ENCODE measurements at places on chromosomes 2 and 18.

DNA sequence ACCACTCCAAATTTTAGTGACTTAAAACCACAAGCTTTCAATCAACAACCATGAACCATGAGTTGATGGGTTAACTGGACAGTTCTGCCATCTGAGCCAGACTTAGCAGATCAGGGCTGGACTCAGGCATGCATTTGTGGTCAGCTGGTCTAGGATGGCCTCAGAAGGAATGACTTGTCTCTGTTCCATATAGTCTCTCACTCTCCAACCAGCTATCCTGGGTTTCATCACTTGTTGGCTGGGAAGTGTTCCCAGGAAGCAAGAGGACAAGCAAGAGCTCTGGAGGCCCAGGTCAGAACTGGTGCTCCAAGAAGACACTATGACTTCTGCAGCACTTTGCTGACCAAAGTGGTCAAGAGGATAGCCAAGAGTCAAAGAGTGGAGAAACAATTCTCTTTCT lies 17.5 kb upstream of the MAP3K20 start:
- no peak for DNase-seq

DNA sequence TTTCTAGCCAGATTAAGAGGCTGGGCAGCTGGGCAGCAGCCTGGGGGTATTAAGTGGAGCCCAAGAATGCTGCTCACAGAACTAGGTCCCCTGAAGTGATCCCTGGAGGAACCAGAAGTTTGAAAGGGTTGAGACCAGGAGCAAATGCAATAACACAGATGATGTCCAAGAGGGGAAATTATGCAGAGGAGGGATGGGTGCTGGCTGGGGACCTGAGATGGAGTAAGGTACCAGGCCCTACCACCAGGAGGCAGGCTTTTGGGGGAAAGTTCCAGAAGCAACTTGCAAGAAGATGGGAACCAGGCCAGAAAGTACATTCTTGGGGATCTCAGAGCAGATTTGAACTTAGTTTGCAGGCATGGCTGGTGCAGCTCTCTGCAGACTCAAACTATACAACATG lies 175.1 kb downstream of the NCK2 start:
- peak; percentile 4 for DNase-seq

DNA sequence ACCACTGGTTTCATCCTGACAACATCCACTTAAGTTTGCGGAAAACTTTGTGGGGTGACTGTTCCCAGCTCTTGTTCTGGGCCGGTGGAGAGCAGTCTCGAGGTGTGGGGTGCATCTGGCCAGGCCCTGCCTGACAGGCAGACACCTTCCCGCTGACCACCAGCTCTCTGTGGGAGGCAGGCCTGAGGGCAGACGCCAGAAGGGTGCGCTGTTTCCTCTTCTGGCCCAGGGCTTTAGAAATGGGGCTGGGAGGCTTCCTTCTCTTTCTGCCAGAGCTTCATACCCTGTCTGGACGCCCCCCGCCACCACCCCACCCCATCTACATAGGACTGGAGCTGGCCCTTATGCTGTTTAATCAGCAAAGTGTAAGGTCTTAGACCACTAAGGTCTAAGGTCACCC lies 263.8 kb downstream of the LOXHD1 start:
- no peak for DNase-seq

DNA sequence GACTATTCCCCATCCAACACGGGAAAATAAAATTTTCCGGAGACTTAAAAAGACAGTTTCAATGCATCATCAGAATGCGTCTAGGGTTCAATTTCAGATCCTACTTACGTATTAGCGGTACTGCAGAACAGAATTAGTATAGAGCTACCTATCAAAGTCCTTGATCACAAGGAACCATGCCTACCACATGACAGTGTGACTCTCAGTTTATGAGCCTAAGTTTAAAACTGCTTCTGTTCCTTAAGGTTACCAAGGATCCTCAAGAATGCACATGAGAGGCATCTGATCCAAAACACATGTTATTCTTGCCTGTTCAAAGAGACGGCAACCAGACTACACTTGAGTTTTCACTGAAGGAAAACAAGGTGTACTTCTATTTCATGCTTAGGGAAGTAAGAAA lies 369.7 kb downstream of the EPHA4 start:
- DNase-seq = no peak

GRCh38 chr2:200171731-200172482 lies 134.6 kb upstream of the SPATS2L start:
- peak; percentile 62 for DNase-seq

DNA sequence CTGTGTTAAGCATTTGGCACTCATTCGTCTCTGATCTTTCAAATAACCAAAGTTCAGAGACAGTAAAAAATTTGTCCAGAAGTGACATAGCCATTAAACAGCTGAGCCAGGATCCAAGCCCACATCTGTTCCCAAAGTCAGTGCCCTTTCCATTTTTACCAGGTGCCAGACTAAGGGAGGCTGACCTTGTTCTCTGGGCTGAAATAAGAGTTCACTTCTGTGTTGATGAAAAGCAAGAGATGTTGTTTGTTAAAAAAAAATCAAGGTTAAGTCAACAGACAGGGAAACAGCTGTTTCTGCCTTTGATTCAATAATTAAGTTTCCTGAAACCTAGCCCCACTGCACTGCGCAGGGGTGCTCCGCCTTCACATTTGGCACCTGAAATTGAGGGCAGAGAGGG lies 117.1 kb downstream of the PRKRA start:
- no peak for DNase-seq

DNA sequence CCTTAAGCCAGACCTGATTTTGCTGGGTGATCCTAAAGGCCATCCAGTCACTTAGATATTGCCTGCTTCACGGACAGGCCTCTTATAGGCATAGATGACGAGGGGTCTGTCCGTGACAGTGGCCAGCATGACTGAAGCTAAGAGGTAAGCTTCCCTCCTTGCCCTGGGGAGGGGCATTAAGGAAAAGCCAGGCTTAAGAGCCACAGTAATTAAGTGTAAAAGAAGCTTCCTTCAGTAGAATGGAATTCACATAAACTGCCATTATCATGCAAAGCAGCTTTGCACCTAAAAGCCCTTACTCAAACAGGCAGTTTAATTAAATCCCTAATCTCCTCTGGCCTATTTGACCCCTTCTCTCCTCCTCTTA lies 99.4 kb upstream of the PKDCC start:
- DNase-seq = no peak

All from astrocyte (in vitro differentiated cells and primary cell).